ENCODE measurements at places on chromosomes 12 and 14. TPM values are rescaled to one million over a fixed set of nuclear protein-coding genes. Genes with fewer than 3 reads are reported as not detected.

DNA sequence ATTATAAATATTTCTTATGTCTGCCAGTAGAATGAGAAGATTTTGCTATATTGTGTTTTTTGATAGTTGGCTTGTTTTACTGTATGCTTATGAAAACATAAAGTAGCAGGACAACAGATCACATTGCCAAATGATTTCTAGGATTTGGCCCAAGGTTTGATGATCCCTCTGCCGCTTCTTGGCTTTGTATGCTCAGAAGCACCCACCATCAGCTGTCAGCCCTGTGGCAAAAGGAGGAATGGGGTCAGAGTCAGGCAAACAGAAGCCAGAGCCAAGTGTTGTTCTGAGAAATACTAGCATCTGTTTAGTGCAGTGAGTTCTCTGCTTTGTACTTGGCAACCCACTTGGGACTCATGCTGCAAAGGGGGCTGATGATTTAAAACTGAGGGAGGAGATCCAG, 152.2 kb downstream of the PDE3A start:
- DNase-seq = no peak

DNA sequence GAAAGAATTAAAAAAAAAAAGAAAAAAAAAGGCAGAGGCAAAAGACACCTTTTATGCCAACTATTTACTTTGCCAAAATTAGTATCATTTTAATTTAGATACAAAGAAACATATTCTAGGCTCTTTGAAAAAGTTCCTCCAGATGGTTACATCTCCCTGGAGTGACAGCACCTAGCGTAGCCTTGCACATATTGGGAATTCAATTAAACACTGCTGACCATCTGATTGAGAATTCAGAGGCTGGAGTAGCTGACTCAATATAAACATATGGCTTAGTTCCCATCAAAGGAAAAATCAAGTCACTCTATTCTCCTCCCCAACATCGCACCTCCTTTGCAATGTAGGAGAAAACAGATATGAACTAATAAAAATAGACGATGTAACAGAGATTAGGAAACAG, 36.4 kb downstream of the ANKS1B start:
- DNase-seq = no peak

DNA sequence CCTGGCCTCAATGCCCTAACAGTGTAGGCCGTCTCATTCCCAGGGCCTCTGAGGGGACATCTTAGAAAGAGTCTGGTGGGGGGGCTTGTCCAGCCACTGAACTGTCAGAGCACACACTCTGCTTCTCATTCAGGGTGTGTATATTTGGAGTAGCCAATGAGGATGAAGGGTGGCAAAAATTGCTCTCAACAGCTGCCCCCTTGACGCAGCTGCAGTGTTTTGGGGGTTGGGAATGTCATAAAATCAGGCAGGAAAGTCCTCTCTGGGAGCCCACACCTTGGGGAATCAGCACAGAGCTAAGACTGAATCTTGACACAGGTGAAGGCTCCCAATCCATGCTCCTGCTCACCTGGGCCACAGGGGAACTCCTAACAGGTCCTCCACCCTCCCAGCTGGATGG, 1.5 kb downstream of the RASAL1 start:
- DNase-seq = no peak

DNA sequence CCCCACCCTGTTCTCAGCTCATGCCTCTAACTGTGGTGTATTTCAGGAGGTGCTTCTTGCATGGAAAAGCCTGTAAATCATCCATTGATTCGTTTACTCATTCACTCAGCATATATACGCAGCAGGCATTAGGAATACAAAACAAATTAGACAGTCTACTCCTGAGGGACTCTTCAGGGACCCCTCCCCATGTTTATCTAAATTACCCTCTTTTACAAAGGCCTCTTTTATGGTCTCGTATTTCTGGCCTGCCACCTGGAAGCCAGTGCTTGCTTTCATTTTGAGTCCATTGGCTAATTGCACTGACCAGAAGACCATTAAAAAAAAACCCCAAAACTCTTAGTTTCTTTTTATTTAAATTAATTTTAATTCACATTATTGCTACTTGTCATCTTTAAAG, 134.4 kb downstream of the DACT1 start:
- no peak for DNase-seq

GRCh38 chr14:20610002-20610765, 19.0 kb upstream of the RNASE12 start:
- DNase-seq = peak; percentile 71

DNA sequence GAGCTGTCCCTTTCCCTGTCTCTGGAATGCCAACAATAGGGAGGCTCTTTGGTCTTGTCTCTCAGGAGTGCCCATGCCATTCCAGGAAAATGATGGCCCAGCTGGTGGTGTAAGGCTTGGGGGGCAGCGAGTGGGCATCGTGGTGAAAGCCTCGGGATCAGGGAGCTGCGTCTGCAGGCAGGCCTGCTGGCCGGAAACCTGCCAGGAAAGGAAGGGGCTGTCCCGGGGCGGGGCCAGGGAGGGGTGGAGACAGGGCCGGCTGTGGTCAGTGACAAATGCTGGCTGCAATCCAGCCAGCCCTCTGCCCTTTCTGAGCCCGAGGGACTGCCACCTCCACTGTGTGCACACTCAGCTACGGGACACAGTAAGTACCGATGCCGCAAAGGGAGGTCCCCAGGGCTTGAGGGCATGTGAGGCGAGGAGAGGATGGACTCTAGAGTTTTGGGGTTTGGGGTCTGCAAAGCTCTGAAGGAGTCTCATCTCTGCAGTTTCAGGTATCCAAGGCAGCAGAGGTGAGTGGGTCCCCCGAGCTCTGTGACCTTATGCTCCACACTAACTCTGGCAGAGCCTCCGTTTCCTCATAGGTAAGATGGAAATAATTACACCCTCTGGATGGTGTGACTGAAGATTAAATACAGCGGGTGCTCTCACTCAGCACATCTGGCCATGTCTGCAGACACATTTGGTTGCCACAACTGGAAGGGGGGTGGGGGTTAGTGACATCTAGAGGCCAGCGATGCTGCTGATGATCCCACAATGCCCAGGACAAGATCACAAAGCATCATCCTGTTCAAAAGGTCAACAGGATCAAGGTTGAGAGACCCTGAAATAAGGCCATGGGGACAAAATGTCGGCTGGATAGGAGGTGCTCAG, at the start of gene SERPINA5:
SERPINA5 (plus strand) TSS at position 300 of the 873 bp plus-strand sequence. CDS start 5,937 bp downstream, outside the sequence.
- no peak for DNase-seq

DNA sequence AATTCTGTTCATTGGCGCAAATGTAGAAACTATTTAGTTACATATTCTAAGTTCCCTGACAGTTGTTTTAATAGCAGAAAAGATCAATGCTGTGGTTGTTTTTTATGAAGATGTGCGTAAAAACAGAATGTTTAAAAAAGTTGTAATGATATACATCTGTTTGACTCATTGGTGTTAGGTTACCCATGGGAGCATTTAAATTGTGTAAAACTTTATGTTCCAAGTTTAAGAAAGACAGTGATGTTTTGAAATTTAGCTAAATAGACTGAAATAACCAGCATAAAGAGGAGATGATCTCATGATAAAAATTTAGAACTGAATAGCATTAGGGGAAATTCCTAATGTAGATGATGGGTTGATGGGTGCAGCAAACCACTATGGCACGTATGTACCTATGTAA, 3.6 kb downstream of the PELI2 start:
- no peak for DNase-seq

GRCh38 chr12:23860019-23860418, 89.5 kb downstream of the SOX5 start:
- no peak for DNase-seq

DNA sequence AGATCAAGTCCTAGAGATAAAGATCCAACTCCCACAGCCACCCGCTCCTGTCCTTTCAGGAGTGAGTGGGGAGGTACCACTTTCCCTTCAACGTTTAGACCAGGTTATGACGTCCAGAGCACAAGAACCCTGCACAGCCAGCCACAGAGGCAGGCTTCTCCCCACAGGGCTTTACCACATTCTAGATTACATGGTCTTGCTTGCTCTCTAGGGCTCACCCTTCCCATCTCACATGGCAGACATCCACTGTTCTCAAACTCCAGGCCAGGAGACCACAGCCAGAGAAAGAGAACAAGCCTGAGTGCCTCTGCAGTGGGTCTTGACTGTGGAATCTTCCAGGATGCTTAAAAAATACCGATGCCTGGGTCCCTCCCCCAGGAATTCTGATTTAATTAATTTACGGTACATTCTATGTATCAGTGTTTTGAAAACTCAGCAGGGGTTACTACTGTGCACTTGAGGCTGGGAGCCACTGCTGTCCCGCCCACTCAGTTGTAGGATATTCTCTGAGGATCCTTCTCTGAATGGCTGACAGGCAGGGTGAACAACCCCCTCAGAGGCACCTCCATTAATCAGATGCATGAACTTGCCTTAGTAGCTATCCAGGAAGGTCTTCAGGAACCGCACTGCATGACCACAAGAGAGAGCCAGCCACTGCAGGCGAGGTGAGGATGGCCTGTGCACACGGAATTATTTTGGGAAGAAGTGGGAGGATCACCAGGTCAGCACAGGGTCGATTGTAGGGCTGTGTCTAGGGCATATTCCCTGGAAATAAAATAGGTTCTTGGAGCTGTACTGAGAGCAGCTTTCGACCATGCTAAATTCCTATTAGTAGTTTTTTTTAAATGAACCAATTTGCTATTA, 21.5 kb upstream of the SOCS2 start:
- no peak for DNase-seq

DNA sequence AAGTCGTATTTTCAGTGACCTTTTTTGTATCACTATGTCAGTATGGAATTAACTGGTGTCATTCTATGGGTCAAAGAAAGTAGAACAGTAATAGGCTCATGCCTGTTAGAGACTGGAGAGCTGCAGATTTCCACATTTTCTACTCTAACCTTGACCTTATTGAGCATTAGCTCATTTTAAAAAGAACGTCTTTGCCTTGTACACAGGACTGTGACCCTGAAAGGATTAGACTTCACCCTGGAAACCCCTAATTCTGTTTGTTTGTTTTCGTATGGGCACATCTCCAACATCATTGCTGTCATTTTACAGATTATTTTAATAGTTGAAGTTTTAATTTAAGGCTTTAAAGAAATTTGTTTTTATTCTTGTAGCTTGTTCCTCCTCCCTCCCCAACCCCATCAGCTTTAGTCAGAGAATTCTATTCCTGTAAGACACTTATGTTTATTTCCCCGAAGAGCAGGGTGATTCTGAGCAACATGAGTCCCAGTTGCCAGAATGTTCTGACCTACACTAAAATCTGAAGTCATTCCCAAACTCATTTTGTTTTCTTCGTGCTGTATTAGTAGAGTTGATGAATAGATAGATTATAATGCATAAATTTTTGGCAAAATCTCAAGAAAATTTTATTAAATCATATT, 451.3 kb downstream of the FOXG1 start:
- no peak for DNase-seq

Gene GLT1D1
- total RNA-seq = 0.58 TPM

Gene HPD
- total RNA-seq = not detected

Gene NPAS3
- 7.1 TPM for total RNA-seq

Measured in urinary bladder (tissue), 4 donors.